Activated T-helper 9 cell treated with anti-CD3 and anti-CD28 coated beads, Interleukin-2, amount 50 U/mL, for 16 hours (primary cell): ENCODE measurements at places on chromosomes 5 and 9.
A peak's percentile ranks its signal among the peaks of the same experiment; 100 is the strongest.

GRCh38 chr5:142324136-142324870 is 518 bp downstream of the SPRY4 start:
- DNase-seq: no peak

DNA sequence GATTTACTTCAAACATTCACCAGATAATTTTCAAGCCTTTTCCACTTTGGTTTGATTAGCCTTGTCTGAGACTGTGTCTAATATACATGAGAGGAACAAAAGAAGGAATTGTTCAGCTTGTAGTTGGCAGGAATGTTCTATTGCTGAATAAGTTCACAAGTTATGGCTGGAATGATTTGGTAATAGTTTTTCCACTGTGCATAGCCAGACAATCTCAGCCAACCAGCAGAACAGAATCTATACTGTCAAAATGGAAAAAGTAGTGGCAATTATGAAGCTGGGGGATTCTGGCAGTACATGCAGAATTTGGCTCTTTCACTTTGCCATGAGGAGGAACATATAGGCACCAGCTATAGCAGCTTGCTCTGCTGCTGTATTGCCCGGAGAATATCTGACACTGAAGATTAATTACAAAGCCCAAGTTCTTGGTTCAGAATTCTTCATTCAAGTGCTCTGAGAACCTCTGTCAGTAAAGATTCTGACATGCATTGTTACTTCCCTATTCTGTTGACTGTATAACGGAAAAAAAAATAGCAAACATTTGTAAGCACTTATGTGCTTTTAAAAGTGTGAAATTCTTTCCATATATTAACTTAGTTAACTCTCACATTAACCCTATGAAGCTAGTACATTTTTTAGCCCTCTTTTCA is 150.6 kb downstream of the PRR16 start:
- no peak for DNase-seq

- DNase-seq: no peak
These were observed 22.4 kb downstream of the PSD2 start for GRCh38 chr5:139817970-139818369.

DNA sequence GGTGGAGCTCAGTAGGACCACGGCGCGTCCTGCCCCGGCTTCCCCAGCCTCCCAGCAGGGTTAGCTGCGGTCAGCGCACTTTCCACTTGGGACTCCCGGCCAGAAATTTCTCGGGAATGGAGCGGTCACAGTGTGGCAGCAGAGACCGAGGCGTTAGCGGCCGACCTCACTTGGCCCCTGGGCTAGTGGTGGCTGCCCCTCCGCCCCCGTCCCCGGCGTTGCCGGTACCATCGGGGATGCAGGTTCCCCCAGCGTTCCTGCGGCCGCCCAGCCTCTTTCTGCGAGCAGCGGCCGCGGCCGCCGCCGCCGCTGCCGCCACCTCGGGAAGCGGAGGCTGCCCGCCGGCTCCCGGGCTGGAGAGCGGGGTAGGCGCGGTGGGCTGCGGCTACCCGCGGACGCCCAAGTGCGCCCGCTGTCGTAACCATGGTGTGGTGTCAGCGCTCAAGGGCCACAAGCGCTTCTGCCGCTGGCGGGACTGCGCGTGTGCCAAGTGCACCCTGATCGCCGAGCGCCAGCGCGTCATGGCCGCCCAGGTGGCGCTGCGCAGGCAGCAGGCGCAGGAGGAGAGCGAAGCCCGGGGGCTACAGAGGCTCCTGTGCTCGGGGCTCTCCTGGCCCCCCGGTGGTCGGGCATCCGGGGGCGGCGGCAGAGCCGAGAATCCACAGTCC is 460 bp downstream of the DMRTA1 start:
- peak; percentile 13 for DNase-seq

DNA sequence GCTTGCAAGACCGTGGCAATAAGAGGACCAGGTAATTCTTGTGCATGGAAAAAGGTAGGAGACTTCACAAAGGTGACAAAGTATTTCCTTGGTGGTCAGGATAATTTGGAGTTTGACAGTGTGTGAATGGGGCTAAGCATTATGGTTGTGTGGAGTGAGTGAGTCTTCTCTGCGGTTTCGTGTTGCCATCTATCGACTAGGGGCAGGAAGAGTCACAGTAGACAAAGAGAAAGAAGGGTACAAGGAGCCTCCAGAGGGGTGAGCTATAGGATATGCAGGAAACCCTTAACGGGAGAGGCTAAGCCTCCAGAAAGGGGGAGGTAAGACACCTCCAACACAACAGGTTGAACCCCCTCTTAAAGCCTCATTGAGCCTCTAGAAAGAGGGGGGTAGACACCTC is 64.0 kb upstream of the RANBP6 start:
- DNase-seq: no peak

DNA sequence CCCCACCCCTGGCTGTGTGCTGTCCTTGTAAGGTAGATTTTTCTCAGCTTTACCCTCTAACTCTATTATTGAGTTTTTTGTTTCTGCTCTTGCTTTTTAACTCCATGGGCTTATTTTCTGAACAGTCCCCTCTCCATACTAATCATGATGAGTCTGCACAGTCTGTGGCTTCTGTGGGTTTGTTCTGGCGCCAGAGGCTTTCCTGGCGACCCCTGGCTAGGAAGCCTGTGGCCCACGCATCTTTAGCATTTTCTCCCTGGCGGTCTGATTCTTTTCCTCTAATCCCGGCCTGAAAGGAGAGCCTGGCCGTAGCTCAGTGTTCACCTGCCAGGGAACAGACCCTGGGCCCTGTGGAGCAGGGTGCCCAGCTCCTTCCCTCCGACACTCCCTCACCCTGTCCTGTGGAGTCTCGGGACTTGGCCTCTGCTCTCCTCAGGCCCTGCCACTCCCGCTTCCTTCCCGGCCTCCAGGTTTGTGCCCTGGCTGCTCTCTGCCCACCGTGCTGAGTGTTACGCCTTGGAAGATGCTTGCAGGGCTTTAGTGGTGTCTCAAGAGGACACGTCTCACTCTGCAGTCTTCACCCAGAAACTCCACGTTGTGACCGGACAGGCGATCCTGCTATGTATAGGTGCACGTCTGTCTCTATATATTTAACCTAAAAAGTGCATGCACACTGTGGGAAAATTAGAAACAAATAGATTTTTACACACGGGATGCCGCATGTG is 31.7 kb upstream of the LRRC14B start:
- no peak for DNase-seq

GRCh38 chr5:10307206-10308148 is at the start of gene CMBL:
Gene CMBL (minus strand): TSS chr5:10307902. CDS start chr5:10290762, 17,140 bp downstream.
- DNase-seq: no peak

DNA sequence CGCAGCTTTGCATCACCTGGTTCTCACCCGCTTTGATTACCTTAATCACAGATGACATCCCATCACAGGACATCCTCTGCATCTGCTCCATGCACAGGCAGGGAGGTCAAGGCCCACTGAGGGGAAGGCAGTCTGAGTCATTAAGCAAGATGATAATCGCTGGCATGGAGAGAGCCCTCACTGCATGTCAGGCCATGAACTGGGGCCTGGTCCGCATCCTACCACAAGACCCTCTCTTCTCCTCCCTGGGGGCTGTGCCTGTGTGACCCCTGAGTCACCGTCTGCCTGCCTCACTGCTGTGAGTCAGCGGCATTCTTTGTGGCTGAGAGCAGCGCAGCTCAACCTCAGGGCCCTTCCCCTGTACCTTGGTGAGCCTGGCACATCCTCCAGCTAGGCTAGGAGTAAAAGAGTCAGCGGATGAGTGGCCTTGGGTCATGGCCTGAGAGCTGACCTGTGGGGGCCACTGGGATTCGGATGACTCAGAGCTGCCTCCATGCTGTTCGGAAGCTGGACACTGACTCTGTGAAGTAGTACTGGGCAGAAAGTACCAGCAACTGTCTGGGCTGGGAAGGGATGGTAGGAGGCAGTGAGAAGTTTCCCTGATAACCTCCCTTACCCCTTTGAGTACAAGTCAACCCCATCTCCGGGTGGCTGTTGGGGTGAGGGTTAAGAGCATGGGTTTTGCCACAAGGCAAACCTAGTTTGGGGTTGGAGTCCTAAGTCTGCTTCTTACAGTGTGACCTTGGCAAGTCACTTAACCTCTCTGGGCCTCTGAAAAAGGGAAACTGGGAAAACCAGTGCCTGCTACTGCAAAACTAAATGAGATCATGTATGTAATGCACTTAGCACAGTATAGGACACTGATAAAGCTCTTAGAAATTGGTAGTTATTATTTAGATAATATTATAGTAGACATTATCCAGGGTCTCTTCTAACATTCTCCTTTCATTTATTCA is 14.6 kb upstream of the ARSI start:
- DNase-seq: no peak

GRCh38 chr9:89983411-89983810 is 378.6 kb downstream of the GADD45G start:
- no peak for DNase-seq

GRCh38 chr5:144196612-144197011 is 25.9 kb downstream of the KCTD16 start:
- no peak for DNase-seq

DNA sequence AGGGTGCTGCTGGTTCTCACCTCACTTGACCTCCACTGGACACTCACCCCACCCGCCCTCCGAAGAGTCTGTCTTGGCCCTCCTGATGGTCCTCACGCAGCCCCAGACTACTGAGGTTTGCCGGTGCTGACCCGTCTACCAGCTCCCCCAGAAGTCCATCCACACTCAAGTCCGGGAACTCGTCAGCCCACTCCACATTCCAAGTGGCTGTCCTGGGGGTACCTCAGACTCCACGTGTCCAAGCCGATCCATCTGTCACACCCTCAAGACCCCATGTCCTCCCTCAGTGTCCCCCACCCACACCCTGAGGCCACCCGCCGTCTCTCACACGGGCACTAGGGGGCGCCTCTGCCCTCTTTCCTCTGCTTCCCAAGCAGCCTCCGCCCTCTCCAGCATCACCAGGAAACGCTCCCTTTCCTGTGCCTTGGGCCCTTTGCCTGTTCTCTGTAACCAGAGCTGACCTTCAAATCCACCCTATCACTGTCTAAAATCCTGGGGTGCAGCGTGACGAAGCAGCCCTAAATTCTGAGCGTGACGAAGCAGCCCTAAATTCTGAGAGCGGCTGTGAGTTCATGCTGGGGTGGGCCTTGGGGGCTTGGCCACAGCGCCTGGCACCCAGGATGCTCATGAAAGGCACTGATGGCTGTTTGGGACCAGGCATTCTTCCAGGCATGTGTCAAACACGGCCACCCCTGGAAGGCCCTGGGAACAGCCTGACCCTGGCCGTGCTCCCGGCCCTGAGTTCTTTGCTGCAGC is 95.7 kb downstream of the KCNT1 start:
- no peak for DNase-seq

DNA sequence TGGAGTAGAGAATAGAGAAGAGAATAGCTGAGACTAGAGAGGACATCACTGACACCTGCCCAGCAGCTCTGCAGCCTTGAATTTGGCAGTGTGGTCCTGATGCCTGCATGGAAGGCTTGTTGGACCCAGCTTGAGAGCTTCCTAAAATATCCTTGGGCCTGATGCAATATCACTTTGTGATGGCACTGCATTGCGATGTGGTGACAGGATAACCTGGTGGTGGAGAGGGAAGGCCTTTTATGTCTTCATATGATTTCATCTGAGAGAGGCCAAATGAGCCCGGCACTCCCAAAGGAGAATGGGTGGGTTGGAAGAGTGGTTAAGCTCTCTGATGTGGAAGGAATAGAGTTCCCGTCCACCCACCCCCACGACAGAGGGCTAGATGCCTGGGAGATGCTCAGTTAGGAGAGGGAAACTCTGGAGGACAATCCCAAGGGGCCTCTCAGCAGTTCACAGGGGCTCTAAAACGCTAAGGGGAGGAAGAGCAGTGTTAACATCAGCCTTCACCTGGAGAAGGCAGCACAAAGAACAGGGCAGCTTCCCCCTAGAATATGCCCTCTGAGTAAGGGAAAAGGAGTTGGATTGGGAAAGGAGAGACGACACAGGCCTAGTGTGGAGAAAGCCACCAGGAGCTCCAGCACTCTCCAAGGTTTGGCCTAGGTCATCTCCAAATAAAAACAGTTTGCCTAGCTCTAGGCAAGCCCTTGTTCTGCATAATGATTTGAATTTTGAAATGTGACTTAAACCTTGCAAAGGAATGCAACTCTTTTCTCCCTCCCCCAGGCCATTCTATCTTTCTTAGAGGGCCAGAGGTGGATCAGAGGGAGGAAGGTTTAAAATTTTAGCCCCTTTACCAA is 99.8 kb upstream of the SSBP2 start:
- no peak for DNase-seq

DNA sequence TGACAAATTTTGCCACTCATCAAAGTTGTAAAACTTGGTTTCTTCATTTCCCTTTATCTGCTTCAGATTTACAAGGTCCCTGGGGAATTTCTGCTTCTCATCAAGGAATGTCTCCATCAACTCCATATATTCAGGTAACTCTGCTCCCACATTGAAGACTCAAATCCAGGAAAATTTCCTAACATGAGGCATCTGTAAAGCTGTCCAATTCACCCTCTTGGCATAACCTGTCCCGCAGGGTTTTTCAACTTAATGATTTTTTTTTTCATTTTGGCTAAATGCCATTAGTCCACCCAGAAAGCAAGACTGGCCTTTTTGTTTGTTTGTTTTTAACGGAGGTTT is 50.2 kb upstream of the SLC30A5 start:
- DNase-seq: no peak

- DNase-seq: no peak
These were observed 86.5 kb downstream of the CEMIP2 start for GRCh38 chr9:71681708-71682272.

GRCh38 chr5:73859696-73860095 is 233.7 kb downstream of the ARHGEF28 start:
- DNase-seq: no peak

DNA sequence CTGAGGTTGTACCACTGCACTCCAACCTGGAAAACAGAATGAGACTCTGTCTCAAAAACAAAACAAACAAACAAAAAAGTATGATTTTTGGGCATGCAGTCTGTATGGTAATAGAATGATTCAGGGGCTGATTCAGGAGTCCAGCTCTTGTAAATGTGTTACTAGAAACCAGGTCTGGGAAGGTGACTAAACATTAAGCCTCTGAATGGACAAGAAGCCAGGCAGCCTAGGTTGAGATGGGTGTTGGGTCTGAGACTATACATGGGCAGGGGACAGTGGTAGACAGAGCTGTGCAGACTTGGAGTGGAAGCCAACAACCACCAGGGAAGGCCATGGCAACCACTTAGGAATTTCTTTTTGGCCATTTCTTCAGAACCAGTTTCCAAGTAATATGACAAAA is 64.9 kb upstream of the TLE1 start:
- no peak for DNase-seq

DNA sequence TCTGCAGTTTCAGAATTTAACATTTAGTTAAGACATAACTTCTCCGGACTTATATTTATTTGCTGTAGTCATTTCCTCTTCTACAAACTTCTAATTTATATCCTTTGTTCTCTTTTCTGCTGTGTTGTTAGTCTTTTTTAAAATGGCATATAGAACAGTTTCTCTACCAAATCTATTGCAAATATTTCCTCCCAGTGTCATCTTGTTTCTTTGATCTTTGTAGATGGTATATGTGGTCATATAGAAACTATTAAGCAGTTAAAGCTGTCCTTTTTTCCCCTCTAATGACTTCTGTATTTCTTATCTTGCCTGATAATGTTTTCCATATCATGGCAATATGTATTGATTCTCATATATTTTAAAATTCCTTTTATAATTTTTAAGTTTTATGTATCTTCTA is 264.5 kb downstream of the MCTP1 start:
- DNase-seq: no peak

DNA sequence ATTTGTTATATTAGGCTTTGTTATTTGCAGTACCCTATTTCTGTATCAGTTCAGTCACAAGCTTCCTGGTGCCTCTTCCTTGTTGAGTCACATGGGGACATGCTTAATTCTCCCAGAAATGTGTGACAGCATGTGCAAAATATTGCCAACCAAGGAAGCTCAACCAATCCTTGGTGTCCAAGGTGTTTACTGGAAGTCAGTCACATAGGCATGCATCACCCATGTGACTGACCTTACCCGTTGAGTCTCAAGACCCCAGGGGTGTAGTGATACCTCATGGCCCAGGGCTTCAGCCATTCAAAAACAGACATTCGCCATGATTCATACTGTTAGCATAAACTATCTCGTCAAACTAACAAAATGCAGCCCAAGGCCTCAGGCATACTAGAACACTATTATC is 9.3 kb upstream of the ANKDD1B start:
- no peak for DNase-seq
